ENCODE measurements at places on chromosomes 16 and 17.

DNA sequence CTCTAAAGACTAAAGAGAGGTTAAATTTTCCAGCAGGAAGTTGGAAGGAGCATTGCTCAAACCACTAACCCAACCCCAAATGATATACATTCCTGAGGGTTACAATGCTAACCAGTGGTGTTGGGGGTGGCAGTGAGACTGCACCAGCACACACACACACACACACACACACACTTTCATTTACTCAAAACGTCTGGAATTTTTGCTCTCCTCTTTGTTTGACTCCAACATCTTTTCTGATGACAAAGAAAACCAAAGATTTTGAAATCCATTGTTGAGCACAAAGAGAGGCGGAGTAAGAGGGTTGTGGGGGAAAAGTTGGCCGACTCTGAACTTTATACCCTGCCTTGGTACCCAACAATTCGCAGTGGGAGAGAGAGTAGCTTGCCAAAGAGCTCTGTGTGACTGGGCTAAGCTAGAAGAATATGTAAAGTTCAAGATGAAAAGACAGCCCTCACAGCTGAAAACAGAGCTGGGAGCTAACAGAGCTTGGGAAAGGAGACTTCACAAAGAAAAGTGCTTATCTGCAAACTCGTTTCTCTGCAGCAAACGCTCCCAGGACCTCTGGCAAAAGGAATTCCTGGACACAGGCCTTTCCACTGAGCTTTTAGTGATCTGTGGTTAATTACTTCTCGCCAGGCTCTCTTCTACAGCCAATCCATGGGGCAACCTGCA lies 426.0 kb upstream of the CDH11 start:
- DNase-seq = no peak

DNA sequence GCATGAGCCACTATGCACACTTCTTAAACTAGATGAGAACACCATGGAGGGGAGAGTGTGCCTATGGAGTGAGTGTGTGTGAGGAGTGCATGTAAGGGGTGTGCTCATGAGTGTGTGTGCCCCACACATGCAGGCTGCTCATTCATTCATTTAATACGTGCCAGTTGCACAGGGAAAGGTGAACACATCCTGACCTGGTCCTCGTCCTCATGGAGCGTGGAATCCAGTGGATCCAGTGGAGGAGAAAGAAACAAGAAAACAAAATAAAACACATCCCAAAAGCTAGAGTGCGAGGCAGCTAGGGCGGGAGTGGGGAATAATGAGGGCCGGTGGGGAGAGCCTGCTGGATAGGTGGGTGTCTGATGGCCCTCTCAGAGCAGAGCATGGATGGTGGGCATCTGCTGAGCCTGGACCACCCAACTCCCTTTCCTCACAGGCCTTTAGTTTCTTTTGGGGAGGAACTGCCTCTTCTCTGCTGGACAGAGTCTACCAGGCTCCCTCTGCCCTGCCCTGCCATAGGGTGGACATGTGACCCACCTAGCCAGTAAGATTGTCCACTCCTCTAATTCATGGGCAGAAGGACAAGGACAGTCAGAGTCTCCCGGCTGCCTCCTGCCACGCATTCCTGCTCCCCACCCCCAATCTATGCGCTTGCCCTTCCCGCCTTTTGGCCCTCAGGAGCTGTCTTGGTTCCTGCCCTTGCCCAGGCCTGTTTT lies 204.3 kb downstream of the RAB11FIP4 start:
- peak; percentile 66 for DNase-seq

GRCh38 chr17:44199553-44200477 lies at the start of gene ATXN7L3:
TSS of gene ATXN7L3 (minus strand) at chr17:44199884. CDS start at chr17:44198070, 1,814 bp downstream.
- DNase-seq = peak; percentile 100

DNA sequence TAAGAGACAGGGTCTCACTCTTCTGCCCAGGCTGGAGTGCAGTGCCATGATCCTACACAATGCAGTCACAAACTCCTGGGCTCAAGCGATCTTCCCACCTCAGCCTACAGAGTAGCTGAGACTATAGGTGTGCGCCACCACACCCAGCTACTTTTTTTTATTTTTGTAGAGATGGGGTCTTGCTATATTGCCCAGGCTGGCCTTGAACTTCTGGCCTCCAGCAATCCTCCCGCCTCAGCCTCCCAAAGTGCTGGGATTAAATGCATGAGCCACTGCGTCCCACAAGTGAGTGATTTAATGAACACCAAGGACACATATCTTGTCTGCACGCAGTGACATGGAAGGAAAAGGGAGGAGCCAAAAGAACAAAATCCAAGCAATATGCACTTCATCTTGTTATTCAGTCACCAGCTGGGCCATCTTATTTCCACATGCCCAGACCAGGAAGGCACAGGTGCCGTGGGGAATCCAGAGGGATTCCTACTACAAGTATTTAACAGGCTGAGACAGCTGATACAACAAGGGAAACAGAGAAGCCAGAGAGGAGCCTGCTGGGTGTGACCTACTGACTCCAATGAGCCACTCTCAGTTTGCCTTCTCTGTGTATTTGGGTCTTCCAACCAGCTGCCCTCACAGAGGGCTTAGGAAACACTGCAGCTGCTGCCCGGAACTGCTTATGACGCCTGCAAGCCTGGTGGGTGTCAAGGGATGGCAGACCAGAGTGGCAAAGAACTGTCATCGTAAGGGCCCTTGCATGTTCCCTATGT lies 17.0 kb downstream of the LSM12 start:
- DNase-seq = no peak

- DNase-seq = peak; percentile 50
Measured at GRCh38 chr17:34314279-34314678, 5.0 kb upstream of the CCL8 start.

DNA sequence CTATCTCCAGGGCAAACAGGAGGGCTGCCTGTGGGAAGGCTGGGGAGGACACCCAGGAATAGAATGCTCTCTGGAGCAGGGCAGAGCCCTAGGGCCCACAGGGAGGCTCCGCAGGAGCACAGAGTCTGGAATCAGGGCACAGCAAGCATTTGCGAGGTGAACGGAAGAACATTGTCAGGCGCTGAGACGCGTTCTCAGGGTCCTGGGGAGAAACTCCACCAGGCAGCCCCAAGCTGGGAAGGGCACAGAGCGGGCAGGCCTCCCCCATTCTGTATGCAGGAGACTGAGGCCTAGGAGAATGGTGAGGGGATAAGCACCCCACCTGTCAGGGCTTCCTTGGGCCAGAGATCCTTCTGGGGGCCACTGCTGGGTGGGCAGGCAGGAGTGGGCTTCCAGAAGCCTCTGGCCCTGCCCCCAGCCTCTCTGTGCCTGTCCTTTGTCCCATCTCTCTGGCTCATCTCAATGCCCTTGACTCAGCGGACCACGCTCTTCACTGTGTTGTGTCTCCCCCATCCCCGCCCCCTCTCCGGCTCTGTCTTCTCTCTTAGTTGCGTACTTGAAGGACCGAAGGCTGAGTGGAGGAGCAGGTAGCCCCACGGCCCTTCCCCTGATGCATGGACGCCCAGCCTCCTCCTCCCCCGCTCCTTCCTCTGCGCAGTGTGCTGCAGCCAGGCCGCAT lies 5.1 kb upstream of the SETD6 start:
- peak; percentile 65 for DNase-seq

DNA sequence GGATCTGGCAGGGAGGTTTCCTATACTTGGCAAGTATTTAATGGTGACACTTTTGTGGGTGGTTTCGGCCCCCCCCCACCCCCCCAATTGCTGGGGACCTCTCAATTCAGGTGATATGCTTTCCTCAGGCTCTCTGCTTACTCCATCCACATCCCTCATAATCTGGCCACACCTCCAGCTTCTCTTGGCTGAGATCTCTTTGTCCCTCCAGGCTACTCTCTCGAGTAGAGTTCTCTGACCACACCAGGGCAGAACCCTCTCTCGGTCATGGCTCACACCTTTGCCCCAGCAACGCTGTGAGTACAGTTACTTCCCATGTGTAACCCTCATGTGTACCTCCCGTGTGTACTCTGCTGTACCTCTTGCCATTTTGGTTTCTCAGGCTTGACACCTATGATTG lies 34.1 kb upstream of the SRSF1 start:
- no peak for DNase-seq

DNA sequence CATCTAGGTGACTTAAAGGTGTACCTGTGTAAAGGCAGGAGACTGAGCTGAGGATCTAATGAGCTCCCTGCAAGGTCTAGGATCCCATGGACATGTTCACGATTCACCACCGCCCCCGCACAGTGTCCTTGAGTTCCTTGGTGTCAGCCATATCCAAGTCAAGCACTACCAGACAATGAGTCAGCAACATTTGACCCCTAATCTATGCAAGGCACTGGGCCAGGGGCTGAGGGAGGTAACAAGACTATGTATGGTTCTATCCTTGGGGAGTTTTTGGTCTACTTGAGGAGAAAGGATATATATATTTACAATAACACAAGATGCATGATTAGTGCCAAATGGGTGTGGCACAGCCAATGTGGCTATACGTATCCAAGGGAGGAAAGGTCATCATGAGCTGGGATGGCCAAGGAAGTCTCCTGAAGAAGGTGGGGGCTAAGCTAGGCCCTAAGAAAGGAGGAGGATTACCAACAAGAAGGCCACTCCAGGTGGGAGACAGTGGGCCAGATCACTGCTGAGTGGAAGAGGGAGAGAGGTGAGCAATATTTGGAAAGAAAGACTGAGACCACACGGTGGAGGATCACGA lies 35.0 kb downstream of the ITGB3 start:
- DNase-seq = no peak

DNA sequence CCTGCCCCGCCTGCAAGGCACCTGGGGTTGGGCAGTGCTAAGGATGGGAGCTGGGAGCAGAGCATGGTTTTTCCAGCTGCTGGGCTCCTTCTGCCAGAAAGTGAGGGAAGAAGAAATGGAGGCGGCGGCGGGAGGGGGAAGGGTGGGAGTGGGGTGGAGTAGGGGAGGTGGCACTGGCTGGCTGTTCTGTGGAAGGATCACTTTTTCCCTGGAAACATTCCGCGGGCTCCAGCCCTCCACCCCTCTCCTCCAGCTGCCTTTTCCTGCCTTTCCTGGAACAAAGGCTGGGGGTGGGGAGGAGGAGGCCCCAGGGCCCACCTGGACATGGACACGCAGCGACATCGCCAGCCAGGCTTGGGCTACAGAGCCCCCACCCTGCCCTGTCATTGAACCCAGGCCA lies 41.1 kb downstream of the CFAP20 start:
- no peak for DNase-seq
